Activated CD4-positive, alpha-beta T cell treated with anti-CD3 and anti-CD28 coated beads for 48 hours (primary cell): ENCODE measurements at places on chromosomes 2 and 18.

DNA sequence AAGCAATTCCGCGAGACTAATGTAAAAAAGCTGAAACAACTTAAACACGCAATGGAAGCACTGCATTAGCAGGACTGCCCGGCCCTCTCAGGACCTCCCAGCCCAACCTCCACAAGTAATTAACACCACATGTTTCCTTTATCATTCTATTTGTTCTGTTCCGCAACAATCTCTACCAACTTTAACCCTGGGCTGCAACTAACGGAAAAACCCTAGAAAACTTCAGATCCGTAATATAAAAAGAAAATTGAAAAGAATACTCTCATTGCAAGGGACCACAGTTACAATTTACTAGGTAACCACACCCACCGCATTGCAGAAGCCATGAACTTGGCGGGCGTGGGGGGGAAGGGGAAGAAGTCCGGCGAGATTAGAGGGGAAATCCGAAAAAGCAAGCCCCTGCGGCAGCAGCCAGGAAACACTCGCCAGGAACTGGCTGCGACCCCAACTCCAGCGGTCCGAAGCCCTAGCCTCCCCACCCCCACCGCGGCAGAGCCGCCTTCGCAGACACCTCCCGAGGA is 1.2 kb downstream of the EPB41L3 start:
- DNase-seq, result no peak

DNA sequence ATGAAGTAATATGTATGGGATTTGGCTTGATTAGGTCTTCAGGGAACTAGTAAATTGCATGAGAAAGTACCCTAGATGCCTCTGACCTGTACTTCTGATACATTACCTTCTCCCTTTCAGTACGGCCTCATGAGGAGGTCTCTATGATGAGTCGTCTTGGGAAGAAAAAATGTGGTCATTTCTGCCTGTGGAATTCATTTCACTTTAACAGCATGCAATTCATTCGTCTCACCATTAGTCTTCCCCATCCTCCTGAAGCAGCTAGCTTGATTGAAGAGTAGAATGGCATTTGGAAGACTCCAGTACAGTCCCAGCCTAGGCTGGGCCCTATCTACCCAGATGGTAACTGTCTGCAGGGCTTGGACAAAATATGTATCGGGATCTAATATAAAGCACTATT is 52.2 kb downstream of the TMX3 start:
- DNase-seq, result no peak

- DNase-seq, result no peak
Observed at GRCh38 chr2:238716171-238716570, 131.7 kb upstream of the TWIST2 start.

DNA sequence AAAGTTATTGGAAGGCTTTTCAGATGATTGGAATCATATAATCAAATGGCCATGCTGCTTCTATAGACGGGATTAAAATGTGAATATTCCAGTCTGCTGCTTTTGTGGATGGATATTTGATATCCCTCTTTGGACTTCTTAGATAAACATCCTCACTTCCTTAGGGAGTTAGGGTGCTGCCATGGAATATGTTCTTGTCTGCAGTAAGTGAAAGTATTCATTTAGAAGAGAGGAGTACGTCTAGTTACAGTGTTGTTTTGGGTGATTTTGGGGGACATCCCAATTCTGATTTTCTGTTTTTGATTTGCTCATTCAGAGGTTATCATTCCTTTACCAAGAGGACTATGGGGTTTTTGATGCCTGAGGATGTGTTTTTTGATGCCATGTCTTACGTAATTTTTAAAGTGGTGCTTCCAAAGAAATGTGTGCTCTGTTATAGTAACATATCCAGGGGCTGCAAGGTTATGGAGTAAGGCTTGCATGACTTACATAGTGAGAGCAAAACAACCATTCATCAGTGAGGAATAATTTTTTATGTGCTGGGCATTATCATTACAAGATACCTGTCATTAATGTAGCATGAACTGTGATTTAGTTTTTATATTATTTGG is 33.6 kb downstream of the ASXL3 start:
- no peak for DNase-seq

GRCh38 chr2:79729532-79729931 is 216.7 kb downstream of the CTNNA2 start:
- no peak for DNase-seq

GRCh38 chr18:8910843-8911242 is 191.7 kb upstream of the NDUFV2 start:
- DNase-seq, result no peak
